ENCODE measurements at places on chromosomes 16 and 17.

- no peak for DNase-seq
Measured at GRCh38 chr16:88061346-88062110, 110.3 kb downstream of the BANP start.

DNA sequence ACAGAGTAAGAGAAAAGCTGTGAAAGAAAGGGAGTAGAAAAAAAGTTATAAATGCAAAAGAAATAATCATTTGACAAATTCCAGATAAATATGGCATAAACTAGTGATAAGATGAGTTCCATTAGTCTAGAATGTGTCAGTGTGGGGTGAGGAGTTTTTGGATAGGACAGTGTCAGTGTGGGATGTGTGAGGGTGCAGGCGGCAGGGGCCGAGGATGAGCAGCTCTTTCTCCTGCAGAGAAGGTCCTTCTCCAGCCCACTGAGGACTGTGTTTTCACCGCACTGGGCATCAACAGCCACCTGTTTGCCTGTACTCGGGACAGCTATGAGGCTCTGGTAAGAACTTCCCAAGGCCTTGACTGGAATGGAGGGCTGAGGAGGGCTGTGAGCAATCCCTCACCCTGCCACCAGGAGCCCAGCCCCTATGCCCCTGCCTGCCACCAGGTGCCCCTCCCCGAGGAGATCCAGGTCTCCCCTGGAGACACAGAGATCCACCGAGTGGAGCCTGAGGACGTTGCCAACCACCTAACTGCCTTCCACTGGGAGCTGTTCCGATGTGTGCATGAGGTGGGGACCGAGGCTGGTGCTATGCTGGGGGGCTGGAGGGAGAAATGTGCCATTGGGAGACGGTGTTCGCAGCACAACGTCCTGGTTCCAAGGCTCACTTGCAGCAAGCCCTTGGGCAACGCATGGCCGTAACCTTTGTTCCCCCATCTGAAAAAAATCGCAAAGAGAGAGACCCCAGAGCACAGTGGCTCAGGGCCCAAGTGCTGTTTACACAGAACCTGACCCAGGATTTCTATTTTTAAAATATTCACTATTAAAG lies 13.1 kb downstream of the RAPGEFL1 start:
- no peak for DNase-seq

DNA sequence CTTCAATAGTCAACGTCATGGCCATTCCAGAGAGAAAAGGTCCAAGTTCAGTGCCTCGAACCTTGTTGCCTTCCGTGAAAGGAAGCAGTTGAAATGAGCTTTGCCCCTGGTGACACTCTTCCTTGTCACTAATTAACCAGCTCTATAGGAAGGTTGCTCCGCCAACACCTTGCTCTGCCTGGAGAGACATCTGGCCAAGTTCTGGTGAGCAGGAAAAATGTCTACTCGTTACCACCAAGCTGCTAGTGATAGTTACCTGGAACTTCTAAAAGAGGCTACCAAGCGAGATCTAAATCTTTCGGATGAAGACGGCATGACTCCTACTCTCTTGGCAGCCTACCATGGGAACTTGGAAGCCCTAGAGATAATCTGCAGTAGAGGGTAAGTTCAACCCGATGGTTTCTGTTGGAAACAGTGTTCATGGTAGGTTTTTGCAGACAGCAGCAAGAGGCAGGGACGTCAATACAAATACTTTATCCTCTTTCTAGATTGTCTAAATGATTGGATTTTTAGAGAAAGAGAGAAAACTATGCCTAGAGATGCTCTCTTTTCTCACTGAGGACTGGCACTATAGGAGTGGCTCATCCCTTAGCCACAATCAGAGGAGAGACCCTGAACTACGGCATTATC lies at the start of gene ANKS4B:
Gene ANKS4B (plus strand): TSS at position 179 of the 630 bp plus-strand sequence. CDS start 39 bp downstream, at position 218.
- no peak for DNase-seq

GRCh38 chr16:30775131-30775391 lies 11.9 kb downstream of the ZNF629 start:
- DNase-seq: no peak
